ENCODE measurements at places on chromosomes 4 and X.

- no peak for DNase-seq
Observed at GRCh38 chr4:156374894-156375293, 421.2 kb upstream of the CTSO start.

DNA sequence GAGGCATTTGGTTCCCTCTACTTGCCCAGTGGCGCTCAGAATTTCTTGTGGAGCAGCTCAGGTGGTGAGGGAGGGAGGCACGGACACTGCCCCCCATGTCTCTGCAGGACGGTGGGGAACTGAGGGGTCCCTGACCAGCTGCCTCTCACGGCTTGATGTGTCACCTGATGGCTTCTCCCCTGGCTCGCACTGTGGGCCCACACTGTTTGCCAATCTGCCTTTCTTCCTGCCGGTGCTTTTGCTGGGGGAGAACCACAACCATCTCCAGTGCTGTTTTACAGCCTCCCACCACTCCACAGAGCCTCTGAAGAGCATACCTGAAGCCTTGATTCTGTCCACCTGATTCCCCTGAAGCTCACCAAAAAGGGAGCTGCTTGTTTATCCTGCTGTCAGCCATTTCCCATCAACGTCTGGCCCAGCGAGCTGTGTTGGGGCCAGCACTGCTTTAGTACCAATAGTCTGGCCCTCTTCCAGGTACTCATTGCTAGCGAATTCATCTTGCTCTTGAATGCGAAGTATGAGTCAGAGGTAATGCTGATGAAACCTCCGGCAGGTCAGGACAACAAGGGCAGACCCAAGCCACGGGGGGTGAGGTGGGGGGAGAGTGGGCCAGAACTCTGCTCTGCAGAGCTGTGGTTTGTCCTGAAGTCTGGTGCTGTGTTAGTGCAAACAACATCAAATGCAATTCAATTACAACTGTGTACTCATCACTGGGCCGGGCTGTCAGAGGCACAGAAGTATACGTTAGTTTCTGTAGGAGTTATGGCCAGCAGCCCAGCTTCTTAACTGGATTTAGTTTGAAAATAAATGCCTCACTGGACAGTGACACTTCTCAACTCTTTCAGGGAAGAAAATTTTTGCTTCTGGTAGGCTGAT is 208.3 kb upstream of the JADE1 start:
- DNase-seq = peak; percentile 84

DNA sequence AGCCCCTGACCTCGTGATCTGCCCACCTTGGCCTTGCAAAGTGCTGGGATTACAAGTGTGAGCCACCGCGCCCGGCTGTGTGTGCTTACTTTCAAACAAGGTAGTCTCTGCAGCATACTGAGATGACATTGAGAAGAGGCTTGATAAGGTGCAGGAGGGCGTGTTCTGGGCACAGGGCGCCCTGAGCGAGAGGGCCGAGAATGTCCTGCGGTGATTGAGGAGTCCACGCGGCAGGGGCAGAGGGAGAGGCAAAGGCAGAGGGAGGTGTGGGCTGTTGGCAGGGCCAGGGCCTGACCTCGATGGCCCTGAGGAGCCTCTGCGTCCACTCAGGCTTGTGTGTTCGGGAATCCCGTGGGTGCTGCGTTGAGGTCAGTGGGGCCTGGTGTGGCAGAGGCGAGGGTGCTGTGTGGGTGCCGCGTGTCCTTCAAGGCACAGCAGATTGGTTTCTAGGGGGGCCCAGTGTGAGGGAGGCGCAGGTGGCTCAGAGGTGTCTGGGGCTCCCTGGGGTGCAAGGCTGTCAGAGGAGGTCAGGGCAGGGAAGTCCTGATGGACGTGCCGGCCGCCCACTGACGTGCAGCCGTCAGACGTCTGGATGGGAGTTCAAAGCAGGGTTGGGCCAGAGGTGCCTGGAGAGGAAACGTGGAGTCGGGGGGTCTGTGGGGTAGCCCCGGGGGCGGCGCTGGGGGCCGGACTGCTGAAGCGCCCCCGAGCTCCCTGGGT is 12.1 kb downstream of the PCGF3 start:
- DNase-seq = no peak

DNA sequence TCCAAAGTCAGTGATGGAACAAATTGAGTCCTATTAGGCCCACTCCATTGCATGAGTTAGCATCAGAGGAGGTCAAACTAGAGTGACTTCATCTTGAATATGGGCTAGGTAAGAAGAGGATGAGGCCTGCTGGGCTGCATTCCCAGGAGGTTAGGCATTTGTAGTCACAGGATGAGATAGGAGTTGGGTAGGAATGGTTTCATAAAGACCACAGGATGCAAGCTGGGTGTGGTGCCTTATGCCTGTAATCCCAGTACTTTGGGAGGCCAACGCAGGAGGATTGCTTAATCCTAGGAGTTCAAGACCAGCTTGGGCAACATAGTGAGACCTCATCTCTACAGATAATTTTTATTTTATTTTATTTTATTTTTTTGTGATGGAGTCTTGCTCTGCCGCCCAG is 26.8 kb downstream of the PDGFRA start:
- DNase-seq = no peak

DNA sequence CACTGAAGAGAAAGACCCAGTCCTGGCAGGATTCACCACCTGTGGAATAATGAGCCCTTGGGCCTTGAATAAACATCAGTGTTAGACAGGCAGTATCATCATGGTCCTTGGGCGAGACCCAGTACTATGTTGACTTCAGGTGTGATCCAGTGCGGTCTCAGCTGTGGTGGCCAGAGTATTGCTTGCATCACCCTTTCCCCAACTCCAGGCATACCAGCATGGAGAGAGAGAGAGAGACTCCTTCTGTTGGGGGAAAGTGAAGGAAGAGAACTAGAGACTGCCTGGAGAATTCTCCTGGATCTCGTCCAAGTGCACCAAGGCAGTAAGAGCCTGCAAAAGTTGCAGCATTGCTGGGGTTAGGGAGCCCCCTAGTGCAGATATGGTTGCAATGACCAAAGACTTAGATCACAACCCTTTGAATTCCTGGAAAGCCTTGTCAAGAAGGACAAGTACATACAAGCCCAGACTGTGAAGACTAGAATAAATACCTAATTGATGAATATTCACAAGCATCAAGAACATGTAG is 61.1 kb upstream of the VAMP7 start:
- peak; percentile 39 for DNase-seq

GRCh38 chr4:59689149-59689548 is 1511.0 kb upstream of the ADGRL3 start:
- DNase-seq = no peak

Measured in glomerular endothelial cell (primary cell).